ENCODE measurements at places on chromosomes 3 and 15.

GRCh38 chr3:143031327-143031726, 30.0 kb downstream of the U2SURP start:
- DNase-seq, result no peak

DNA sequence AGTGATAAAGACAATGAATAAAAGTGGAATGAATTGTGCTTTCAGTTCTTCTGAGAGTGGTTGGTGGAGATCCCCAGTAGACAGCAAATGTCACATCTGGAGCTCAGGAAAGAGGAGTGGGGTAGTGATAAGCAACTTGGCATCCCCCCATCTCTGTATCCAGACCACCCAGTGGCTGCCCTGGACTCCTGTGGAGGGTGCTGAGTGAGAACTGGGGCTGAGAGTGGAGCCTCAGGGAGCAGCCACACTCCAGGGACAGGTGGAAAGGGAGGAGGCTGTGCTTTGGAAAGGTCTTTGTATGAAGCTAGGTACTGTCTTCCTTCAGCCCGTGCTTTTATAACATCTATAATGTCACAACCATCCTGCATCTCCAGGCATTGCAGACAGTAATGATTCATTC, 85.6 kb upstream of the RASGRF1 start:
- no peak for DNase-seq

DNA sequence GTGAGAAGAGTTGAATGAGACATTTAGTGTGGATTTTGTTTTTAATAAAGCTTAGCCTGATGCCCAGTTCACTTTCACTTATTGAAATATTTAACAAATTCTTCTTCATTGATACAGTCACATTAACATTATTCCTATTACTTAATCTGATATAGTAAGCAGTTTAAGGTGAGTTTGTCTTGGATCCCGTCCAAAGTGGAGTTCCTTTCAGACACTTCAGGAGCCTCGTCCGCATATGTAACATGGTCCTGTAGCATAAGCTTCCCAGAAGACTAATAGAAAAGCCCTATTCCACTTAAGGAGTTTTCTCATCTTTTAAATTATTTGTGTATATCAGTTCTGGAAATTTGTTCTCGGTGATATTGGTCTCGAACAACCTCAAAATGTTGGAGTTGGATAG, 39.7 kb upstream of the MLF1 start:
- no peak for DNase-seq

- DNase-seq, result no peak
These were observed 153.4 kb downstream of the OTOL1 start for GRCh38 chr3:161649900-161650484.

GRCh38 chr3:65793495-65794200, 245.1 kb downstream of the MAGI1 start:
- no peak for DNase-seq

DNA sequence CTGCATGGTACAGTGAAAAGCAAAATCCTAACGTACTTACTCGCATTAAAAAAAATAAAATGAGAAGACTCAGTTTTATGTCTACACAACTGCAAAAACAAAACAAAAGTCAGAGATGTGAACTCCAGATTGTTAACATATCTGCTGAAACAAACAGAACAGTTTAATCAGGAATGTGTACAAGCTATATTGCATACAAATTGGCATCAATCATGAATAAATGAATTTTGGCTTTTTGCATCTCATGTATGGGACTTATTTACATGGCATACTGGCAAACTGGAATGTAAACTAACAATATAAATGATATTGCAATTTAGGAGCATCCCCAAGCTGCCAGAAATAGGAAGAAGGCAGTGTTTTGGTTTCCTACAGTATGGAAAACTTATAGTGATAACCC, 79.6 kb upstream of the NSMCE3 start:
- no peak for DNase-seq

DNA sequence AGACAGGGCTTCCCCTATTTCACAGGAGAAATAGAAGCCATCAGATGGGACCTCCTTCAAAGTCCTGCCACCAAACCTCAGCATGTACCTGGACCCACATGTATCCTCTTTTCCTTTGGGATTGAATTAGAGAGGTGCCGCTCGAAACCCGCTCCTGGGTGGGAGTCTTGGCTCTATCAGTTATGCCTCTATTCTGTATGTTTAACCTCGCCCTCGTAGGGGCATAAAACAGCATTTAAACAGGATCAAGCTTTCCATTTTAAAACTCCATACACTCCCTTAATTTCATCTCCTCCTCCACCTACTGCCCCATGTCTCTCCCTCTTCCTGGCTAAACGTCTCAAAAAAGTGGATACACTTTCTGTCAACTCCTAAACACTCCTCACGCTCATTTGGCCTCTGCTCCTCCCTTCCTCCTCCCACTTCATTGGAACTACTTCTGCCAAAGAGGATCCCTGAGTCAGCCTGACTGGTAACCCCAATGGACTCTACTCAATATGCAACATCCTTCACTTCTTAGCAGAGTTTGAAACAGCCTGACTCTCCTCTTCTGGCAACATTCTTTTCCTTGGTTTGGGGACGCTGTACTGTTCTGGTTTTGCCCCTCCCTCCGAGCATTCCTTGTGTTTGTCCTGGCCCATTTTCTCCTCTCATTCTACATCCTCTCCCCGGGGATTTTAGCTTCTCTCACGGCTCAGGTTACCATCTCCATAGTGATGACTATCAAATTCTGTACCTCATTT, 23.0 kb upstream of the MUC20 start:
- no peak for DNase-seq

- no peak for DNase-seq
These were observed 109.7 kb upstream of the GALNT15 start for GRCh38 chr3:16064642-16065414.

DNA sequence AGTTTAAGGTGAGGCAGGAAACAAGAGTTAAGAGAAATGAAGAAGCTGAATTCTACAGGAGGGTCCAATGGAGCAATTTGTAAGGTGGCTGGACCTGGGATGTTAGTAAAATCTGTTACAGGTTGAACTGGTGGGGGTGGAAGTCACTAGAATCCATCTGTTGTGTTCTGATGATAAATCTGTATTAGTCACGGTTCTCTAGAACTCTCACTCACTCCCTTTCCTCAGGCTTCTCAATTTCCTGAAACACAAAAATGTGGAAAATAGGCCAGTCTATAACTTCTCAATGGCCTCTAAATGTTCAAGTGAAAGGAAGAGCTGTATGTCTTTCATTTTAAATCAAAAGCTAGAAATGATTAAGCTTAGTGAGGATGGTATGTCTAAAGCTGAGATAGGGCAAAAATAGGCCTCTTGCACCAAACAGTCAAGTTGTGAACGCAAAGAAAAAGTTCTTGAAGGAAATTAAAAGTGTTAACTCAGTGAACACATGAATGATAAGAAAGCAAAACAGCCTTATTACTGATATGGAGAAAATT, 180.2 kb upstream of the CBLB start:
- no peak for DNase-seq

DNA sequence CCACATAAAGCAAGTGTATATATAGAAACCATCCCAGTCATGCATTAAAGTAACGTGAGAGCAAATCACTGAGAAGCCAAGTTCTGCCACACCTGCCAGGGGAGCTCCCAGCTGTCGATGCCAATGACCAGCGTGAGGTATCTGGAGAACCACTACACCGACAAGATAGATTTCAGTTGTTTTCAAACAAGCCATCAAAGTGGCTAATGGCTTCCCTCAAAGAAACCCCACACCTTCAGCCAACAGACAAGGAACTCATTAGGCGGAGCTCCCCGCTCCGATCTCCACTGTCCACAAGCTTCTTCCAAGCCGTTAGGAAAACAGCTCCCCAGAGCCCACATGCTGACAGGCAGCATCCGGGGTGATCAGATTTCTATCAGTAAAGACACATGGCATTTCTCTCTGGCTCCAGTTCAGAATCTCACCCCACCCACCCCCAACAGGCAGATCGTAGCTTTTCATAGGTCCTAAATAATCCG, 54.2 kb upstream of the SPATA12 start:
- DNase-seq, result no peak

- no peak for DNase-seq
These were observed 35.9 kb upstream of the ZBTB38 start for GRCh38 chr3:141332416-141332815.

DNA sequence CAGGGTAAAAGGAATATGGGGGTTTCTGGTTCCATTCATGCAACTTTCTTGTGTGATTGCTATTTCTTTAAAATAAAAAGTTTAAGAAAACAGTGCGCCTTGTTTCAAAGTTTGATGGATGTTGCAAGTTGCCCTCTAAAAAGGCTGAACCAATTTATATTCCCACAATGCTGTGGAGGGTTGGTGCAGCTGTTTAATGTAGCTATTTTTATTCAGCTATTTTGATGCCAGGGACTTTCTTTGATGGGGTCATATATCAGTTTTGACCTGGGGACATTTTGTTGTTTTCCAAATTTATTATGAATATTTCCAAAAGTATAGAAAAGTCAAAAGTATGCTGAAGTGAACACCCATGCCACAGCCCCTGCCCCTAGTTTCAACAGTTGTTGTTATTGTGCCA, 20.5 kb downstream of the EPHB1 start:
- no peak for DNase-seq

- no peak for DNase-seq
These were observed 750 bp downstream of the PODXL2 start for GRCh38 chr3:127629467-127630403.

DNA sequence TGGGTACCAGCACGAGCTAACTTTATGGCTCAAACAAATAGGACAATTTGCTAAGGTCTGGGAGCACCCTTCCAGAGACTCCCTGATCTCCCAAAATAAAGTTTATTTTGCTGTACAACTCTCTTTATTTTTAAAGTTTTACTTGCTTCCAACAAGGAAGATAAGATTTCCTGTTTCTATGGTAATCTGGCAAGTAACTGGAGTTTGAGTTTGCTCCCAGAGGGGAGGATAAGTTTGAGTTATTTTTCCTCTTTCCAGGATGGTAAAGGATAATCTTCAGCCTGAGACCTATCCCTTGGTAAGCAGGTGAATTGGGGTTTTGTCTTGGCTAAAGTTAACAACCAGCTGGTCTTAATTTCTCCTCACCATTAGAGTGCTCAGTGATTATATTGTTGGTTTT, 1019.4 kb upstream of the ALCAM start:
- no peak for DNase-seq

DNA sequence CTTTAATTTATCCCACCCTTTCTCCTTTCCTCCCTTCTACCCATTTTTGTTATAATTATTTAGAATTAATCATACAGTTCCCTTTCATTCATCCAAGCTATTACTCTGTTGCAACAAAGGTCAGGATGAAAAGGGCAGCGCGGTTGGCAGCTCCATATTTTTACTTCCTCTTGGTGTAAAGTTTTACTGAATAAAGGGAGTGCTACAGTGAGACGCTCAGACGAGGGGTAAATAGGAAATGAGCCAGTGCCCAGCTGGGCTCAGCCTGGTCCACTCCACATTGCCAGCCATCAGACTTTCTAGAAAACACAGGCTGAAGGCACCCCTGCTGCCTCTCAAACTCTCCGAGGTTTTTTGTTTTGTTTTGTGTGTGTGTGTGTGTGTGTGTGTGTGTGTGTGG, 21.9 kb upstream of the ZBTB38 start:
- no peak for DNase-seq

GRCh38 chr3:150439657-150440056, 31.6 kb downstream of the TSC22D2 start:
- DNase-seq, result no peak

GRCh38 chr15:94457661-94458060, 226.3 kb downstream of the MCTP2 start:
- no peak for DNase-seq

Measured in activated CD8-positive, alpha-beta memory T cell treated with anti-CD3 and anti-CD28 coated beads for 1 hour (primary cell).